ENCODE measurements at places on chromosomes 6 and 20.

- H3K27ac ChIP-seq: no peak overlapping the region
- peaks cover 9% of the 10 kb centered on the region for H3K4me1 ChIP-seq
- H3K36me3 ChIP-seq: peaks cover 64% of the 10 kb centered on the region
- no peak overlapping the region for H3K4me3 ChIP-seq
Observed at GRCh38 chr6:163554663-163555062, 140.1 kb downstream of the QKI start.

- no peaks in the 10 kb centered on the region for H3K36me3 ChIP-seq
- DNase-seq: no peak
- no peak overlapping the region for H3K27ac ChIP-seq
- H3K4me1 ChIP-seq: peaks cover 4% of the 10 kb centered on the region
- peaks cover 14% of the 10 kb centered on the region for H3K27me3 ChIP-seq
Observed at GRCh38 chr20:46215913-46216707, 92.2 kb downstream of the CDH22 start.

GRCh38 chr6:145815309-145816274, 997 bp upstream of the FBXO30 start:
- no peaks in the 10 kb centered on the region for H3K27me3 ChIP-seq
- H3K4me1 ChIP-seq: peaks cover 32% of the 10 kb centered on the region
- no peaks in the 10 kb centered on the region for H3K36me3 ChIP-seq

DNA sequence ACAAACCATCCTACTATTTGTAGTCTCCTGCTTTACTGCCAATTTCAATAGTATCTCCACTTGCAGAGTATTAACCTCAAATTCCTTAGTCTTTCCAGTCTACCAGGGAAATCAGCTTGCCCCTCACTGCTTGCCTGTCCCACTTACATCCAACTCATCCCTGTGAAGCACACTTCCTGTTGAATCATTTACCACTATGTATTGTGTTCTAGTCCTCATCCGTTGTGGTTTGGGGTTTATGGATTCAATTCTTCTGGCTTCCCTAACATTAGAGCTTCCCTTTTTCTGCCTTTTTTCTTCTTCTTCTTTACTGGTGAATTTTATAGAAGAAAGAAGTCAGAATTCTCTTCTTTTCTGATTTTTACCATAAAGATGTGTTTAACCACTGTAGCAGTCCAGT, 5.1 kb upstream of the TXLNB start:
- H3K36me3 ChIP-seq: peaks cover 2% of the 10 kb centered on the region
- H3K27me3 ChIP-seq: peaks cover under 1% of the 10 kb centered on the region
- DNase-seq: no peak
- peaks cover 8% of the 10 kb centered on the region for H3K4me1 ChIP-seq
- H3K27ac ChIP-seq: no peak overlapping the region

DNA sequence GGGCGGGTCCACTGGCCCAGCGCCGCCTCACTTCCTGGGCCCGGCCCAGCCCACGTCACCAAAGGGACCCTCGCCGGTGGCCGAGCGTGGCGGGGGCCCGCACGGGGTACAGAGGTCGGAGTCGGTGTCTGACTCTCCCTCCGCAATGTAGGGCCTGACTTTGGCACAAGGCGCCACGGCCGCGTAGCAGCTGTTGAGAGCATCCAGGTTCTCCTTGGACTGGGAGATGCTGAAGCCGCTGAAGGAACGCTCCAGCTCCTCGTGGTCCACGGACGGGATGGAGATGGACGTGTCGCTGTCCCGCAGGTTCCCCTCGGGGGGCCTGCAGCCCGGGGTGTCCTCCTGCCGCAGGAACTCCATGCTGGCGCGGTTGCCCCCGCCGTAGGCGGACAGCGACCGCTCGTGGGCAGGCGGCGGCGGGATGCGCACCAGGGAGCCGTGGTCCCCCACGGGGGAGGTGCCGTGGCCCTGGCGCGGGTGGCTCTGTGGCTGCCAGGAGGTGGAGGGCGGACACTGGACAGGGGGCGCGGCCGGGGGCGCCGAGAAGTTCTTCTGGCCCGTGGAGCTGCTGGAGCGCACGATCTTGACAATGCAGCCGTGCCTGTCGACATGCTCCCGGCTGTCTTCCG, 45.6 kb upstream of the CHRNA4 start:
- H3K27me3 ChIP-seq: no peaks in the 10 kb centered on the region
- no peak for DNase-seq
- H3K36me3 ChIP-seq: no peaks in the 10 kb centered on the region
- H3K4me3 ChIP-seq: no peak overlapping the region
- H3K4me1 ChIP-seq: no peaks in the 10 kb centered on the region

DNA sequence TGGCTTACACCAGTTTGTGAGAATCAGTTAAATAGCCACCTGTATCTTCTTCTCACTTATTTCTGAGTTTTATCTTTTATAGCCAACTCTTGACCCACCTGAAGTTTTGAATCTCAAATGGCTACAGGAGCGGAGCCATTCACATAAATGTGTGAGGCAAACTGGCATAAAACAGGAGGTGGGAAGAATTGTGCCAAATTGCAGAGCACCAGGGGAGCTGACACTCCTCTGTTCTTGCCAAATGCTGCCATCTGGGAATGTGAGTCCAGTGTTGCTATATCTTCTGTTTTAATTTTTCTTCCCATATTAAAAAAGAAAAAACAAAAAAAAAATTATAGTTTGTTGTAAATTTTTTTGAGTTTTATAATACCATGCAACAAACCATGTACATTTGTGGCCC, 17.0 kb upstream of the RNF146 start:
- H3K27me3 ChIP-seq: peaks cover 13% of the 10 kb centered on the region
- H3K4me3 ChIP-seq: no peak overlapping the region
- H3K4me1 ChIP-seq: no peaks in the 10 kb centered on the region
- no peaks in the 10 kb centered on the region for H3K36me3 ChIP-seq
- no peak for DNase-seq
- H3K27ac ChIP-seq: no peak overlapping the region
